ENCODE measurements at places on chromosomes 11 and 22. TPM values are rescaled to one million over a fixed set of nuclear protein-coding genes. Genes with fewer than 3 reads are reported as not detected.

The CRYBB2 gene
- polyA plus RNA-seq = 0.92 TPM

DNA sequence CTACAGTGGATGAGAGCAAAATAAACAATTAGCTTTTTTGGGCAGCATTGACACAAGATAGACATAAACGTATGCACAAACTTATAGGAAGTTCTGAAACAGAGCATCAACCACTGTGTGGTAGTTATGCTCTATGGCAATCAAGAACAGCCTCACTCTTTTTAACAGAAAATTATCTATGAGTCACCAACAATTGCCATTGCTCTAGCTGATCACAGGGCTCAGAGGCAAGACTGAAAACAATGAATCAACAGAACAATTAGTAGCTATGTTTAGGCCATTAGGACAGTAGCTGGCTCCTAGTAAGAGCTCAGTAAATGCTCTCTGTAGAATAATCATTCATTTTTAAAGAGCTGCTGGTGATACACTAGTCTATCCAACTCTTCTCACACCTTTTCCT is 34.9 kb upstream of the PICALM start:
- no peak for DNase-seq

The KIRREL3 gene
- polyA plus RNA-seq = 13.1 TPM

DNA sequence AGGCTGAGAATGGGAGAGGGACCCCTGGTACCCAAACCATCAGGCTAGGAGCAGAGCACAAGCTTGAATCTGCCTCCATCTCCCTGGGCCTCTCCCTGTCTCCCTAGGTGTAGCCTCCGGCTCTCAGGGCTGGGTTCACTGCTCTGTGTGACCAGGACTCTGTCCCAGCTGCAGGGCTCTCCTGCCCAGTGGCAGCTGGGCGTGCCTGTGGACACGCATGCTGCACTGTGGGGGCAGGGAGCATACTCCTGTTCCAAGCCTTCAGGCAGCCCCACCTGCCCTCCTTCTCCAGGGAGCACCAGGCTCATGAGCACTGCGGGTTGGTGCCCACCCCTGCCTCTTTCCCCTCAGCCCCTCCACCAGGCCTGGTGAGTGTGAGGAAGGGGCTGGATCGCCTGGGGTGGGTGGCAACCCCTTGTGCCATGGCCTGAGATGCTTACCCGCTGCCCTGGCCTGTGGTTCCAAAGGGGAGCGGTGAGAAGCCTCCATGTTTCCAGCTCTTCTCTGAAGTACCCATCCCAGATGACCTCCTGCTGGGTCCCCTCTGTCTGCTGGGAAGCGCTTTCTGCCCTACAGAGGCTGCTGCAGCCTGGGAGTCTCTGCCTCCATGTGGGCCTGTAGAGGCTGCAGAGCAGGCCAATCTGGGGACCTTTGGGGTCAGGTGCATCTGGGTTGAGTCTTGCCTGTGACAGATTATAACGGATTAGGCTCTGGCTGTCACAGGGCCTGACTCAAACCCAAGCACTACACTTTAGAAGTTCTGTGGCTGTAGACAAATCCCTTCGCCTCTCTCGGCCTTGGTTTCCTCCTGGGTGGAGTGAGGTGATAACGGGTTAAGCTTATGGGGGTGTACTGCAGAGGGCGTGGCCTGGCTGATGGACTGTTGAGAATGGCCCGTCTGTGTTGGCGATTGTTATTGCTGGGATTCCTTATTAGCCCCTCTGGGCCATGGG is 43.7 kb downstream of the WNT11 start:
- DNase-seq = no peak

The PRR33 gene
- not detected for polyA plus RNA-seq

The OPCML gene
- polyA plus RNA-seq = 2.0 TPM

The DDI1 gene
- not detected for polyA plus RNA-seq

DNA sequence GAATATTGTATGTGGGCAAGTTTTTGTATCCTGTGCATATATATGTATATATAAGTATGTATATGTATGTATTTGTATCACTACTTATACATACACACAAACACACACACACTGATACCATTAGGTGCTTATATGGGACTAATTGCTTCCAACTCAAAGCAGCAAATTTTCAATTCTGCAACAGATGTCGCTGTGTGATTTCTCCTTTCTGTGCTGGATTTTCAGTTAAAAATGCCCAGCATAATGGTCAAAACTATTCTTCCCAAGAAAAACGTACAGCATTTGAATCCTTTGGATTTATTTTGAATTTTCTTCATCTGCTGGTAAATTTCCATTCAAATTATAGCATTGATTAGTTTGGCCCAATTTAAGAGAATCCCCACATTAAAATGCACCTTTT is 4.3 kb downstream of the CADM1 start:
- no peak for DNase-seq

GRCh38 chr22:45240810-45241631 is at the start of gene KIAA0930:
TSS of gene KIAA0930 (minus strand) at chr22:45240894. CDS start at chr22:45240703, 191 bp downstream.
- DNase-seq = no peak

The USP2 gene
- polyA plus RNA-seq = 0.27 TPM

DNA sequence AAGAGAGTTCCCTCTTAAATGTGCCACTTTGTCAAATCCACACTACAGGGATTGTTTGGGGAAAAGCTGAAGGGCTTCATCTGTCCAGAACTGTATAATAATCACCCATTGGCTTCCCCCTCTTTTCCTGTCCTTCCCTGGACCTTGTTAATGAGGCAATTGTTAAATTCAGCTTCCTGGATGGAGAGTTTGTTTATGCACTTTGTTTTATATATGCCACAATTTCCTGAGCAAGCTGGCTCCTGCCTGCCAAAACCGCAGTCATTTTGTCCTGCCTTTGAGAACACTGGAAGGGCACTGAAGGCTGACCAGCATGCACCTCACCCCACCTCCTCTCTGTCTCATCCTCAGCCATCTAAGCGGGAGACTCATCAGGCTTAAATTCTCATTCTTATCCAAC is 86.2 kb downstream of the MSANTD4 start:
- peak; percentile 23 for DNase-seq

- DNase-seq = no peak
Measured at GRCh38 chr11:391117-392017, 2.6 kb upstream of the PKP3 start.

- no peak for DNase-seq
Measured at GRCh38 chr11:119626197-119626841, 102.7 kb downstream of the NECTIN1 start.

The OR10A5 gene
- polyA plus RNA-seq = not detected

- DNase-seq = no peak
Measured at GRCh38 chr22:41899992-41900651, 14.8 kb downstream of the SHISA8 start.

DNA sequence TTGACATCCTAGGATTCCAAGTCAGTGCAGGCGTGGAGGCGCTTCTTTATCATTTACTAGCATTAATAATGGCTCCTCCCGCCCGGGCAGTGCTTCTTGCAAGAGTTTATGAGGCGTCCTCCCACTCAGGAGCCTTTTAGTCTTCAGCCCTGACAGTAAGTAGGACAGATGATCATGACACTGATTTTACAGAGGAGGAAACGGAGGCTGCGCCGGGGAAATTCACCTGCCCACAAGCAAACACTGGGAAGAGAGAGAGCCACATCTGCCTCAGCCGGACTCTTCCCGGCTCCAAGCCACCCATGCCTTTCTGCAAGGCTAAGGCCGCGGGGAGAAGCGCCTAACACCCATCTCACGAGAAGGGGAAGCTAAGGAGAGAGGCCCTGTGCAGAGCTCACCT is 35.9 kb downstream of the KIAA0930 start:
- DNase-seq = no peak

DNA sequence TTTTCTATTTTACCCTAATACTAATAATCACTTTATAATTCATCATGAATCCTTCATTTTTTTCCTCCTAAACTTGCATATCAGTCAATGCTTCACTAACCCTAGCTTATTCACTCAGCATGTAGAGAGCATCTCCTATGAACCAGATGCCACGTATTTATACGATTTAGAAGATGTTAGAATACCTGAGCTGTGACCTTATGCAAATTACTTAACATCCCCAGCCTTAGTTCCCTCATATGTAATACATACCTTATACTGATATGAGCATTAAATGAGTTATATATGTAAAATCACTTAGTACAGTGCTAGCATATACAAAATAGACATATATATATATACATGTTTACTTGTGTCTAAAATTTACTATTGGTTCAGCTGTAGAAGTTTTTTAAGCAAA is 9.0 kb downstream of the FAM76B start:
- no peak for DNase-seq

GRCh38 chr11:123235117-123235655 is 40.1 kb upstream of the CLMP start:
- DNase-seq = no peak

The C11orf21 gene
- polyA plus RNA-seq = not detected

DNA sequence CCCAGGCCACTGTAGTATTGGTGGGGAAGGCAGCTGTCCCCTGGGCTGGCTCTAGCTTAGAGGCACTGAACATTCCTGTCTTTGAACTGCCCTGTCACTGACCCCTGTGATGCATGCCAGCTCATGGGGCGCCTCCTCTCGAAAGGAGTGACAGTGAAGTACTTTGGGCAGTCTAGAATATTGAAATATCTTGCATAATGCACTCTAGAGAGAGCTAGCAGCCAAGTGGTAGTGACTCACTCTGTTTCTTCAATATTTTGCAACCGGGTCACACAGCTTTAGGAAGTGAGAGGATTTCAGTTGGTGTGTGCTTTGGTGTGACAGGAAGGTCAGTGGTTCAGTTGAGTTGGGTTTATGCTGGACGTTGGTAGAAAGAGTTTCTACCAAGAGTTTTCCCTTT is 35.5 kb upstream of the ST14 start:
- peak; percentile 78 for DNase-seq

GRCh38 chr22:28855355-28856094 is 27.8 kb upstream of the ZNRF3 start:
- peak; percentile 22 for DNase-seq

The SLC15A3 gene
- 14.1 TPM for polyA plus RNA-seq

DNA sequence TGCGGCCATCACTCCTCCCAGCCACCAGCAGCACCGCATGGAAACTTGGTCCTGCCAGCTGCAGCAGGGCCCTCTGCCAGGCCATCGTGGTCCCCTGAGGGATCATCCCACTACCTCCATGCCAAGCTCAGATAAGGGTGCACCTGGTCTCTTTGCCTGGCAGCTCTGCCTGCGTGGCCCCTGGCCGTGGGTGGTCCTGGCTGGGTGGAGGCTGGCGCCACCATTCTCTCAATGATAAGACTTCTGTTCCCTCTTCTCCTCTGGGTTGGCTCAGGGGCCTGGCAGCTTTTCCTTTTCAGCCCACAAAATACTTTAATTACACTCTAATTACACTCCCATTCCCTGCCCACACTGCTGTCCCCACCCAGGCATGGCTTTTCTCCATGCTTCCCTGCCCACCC is 26.8 kb upstream of the TSKU start:
- no peak for DNase-seq

The GGTLC2 gene
- polyA plus RNA-seq = not detected

DNA sequence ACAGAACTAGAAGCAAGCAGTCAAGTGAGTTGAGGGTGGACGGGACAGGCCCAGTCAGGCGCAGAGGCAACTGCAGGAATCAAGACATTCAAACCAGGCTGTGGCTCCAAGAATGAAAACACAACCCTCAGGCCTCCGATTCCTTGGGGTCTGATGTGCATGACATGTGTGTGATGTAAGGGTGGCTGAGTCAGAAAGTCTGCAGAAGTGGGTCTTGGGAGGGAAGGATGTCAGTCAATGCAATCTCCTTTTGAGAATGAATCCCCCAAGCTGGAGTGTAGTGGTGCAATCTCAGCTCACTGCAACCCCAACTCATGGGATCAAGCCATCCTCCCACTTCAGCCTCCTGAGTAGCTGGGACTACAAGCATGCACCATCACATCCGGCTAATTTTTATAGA is 15.9 kb upstream of the PDE2A start:
- DNase-seq = no peak

- DNase-seq = no peak
Measured at GRCh38 chr11:126733685-126734084, 266.9 kb downstream of the KIRREL3 start.

DNA sequence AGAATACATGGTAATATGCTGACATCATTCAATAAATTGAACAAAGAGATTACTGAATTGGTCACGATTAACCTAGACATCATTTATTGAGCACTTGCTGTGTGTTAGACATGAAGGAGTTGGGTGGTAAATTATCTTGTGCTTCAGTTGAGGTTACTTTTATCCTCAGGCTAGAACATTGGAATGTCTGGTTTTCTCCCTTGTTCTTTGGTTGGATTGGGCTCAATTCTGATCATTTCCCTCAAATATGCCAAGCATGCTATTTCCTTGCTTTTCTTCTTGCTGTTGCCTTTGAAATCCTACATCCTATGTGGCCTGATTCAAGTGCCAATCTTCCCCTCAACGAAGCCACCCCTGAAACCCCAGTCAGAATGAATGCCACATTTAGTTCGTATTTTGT is 65.8 kb downstream of the DEUP1 start:
- DNase-seq = peak; percentile 7

DNA sequence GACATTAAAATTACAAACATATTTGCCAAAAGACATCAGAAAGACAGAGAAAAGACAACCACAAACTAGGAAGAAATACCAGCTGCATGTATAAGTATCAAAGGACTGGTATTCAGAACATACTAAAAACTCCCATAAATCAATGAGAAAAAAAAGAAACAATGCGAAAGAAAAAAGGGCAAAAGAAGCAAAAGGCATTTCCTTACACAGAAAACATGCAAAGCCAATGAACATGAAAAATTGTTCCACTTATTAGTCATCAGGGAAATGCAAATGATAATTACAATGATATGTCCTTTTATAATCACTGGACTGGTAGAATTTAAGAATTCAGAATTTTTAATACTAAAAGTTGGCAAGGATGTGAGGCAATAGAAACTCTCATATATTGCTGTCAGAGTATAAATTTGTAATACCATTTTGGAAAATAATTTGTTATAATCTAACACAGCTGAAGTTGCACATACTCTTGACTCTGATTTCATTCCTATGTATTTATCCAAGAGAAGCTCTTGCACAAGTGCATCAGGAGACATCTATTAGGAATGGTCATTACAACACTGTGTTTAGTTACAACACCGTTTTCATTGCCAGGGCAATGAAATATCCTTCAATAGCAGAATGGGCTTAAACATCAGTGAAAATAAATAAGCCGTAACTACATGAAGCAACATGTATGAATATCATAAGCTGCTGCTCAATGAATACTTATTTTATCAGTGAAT is 279.7 kb downstream of the SWAP70 start:
- peak; percentile 96 for DNase-seq

- no peak for DNase-seq
Measured at GRCh38 chr11:133907841-133908241, 48.9 kb downstream of the IGSF9B start.
